ENCODE measurements at places on chromosomes 16 and 17.

GRCh38 chr17:65557349-65558310 is 3.8 kb downstream of the AXIN2 start:
- no peak for DNase-seq

GRCh38 chr16:6888531-6888930 is 444.1 kb upstream of the RBFOX1 start:
- DNase-seq = no peak

- no peak for DNase-seq
These were observed 17.7 kb downstream of the GLP2R start for GRCh38 chr17:9843152-9844010.

GRCh38 chr17:12421077-12421476 is 244.6 kb upstream of the MYOCD start:
- no peak for DNase-seq

DNA sequence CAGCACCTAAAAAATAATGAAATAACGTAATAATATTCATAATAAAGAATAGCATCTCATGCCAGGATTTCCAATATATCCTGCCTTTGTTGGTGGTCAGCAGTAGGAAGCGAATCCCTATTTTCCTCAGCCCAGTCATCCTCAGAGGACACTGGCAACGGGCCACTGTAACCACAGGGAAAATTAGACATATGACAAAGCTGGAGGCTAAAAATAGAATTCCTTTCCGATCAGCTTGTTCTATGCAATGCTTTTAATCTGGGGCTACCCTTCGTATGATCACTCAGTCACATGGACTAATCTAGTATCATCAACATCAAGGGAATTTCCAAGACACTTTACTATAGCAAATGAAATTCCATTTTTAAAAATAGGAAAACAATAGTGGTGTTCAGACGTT is 246.9 kb upstream of the KCNJ16 start:
- peak; percentile 9 for DNase-seq

- DNase-seq = no peak
These were observed 219.0 kb downstream of the CPPED1 start for GRCh38 chr16:12584488-12585233.

- DNase-seq = peak; percentile 42
These were observed at the start of gene IL21R for GRCh38 chr16:27401768-27402568. Gene IL21R (plus strand): TSS chr16:27402174. CDS start chr16:27430072, 27,898 bp downstream.

- no peak for DNase-seq
These were observed 12.8 kb upstream of the SLC38A8 start for GRCh38 chr16:84055366-84055765.

DNA sequence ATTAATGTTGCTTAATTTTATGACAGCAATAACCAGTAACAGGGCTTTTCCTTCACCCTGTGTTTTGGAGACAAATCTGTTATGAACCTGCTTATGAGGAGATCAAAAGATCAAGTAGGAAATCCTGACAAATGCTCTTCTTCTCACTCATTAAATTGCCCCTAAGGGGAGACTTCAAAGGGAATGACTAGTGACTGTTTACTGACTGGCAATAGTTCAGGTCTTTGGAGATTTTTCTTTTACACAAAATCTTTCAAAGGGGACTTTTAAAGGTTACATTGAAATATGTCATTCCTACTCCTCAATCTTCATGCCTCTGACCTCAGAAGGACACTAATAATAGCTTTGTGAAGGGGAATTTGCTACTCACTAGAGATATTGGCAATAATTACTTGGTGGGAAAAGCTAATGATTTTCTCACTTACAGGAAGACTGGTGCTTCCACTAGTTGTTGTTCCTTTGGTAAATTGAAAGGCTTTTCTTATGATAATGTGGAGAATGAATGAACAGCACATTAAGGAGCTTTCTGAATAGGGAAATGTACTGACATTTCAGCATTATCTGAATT is 292.9 kb upstream of the CA10 start:
- DNase-seq = no peak

GRCh38 chr17:56548661-56549060 is 44.8 kb upstream of the NOG start:
- no peak for DNase-seq

DNA sequence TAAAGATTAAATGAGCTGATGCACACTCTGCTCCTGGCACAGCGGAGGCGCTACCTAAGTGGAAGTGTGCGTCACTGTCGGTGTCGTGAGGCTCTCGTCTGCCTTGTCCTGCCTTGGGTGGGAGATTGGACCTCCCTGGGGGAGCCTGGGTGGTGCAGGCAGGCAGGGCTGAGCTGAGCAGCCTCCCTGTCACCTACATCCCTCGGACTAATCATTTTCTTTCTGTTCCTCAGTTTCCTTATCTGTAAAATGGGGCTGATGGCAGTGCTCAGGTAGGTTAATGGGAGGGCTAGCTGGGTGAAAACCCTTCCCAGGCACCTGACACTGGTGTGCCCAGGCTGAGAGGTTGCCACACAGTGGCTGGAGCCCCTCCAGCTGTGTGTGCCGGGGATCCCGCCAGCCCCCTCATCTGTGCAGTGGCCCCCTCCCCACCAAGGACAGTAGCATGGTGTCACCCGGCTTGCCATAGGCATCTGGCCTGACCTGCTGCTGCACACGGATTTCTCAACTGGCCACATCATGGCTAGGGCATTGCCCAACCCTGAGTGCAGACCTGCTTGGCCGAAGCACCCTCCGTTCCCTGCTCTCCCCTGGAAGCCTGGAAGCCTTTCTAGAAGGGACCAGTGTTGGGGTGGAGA is 4.3 kb downstream of the ADCY7 start:
- no peak for DNase-seq

DNA sequence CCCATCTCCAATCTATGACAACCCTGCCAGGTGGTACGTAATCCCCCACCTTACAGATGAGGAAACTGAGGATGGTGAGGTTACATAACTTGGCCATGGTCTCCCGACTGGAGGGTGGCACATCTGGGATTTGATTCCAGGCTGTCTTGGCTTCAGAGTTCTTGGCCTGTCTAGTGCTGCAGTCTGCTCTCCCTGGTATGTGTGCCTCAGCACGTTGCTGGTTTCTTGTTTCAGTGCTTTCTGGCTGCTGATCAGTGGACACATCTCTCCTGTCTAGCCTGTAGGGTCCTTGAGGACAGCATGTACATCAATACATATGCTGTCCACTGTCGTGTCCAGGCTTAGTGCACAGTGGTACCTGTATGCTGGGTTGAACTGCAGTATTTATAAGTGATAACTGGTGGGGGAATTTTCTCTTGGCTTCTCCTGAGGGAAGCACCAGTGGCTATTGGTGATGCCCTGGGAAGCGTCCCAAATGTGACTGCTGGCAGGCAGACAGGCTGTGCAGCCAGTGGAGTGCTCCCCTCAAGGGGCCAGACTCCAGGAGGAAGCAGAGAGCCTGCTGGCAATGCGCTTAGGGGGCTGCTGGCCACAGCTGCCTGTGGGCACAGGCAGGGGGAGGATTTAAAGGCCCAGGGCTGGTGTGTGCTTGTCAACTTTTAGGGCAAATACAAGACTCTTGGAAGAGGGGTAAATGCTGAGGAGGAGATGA is 14.4 kb downstream of the CTRL start:
- DNase-seq = no peak

DNA sequence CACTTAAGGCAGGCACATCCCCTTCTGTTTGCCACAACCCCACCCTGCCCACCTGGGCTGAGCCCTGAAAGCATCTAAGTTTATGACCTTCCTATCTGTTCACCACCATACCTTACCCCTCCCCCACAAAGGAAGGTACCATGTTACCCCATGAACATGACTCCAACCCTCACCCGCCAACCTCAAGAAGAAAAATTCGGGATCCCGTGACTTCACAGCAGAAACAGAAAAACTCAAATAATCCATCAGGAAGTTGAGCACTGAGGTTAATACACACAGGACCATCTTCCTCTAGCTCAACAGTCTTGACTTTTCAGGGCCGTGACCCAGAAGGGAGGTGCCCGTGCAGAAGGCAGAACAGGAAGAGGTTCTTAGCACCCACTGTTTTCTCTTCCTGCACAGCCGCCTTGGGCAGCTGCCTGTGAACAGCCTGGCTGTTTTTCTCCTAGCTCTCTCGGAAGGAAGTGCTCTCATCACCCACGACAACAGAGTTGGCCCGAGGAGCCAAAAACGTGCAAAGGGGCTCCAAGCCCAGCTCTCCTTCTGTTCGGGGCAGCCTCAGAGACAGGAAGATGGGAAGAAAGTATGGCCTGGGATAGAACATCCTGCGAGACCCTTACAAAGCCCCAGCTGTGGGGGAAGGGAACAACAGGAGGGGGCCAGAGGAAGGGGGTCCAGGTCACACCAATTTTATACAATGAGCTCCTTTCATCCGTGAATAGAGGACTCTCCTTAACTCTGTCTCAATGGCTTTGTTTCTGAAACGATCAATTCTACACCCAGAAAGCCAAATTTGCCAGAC is 101.1 kb downstream of the XYLT1 start:
- no peak for DNase-seq

GRCh38 chr17:56708670-56709410 is 115.3 kb downstream of the NOG start:
- DNase-seq = no peak

GRCh38 chr17:3514873-3515272 is 39.1 kb downstream of the ASPA start:
- DNase-seq = no peak

GRCh38 chr16:4291699-4292098 is 18.9 kb upstream of the TFAP4 start:
- DNase-seq = no peak

DNA sequence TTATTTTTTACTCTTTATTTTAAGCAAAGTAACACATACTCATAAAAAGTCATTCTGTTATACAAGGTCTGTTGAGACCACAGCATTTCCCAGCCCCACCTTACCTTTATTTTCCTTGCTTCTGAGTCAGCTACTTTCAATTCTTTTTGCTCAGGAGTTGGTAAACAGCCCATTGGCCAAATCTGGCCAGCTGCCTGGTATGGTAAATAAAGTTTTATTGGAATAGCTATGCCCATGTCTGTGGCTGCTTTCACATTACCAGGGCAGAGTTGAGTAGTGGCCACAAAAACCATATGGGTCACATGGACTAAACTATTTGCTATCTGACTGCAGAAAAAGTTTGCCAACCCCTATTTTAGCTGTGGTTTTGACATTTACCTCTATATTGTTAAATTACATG is 3.4 kb upstream of the NSRP1 start:
- no peak for DNase-seq

- DNase-seq = peak; percentile 88
These were observed 86.3 kb downstream of the SPECC1 start for GRCh38 chr17:20095336-20096080.

- no peak for DNase-seq
These were observed 517.0 kb downstream of the KIF2B start for GRCh38 chr17:54339731-54340130.

DNA sequence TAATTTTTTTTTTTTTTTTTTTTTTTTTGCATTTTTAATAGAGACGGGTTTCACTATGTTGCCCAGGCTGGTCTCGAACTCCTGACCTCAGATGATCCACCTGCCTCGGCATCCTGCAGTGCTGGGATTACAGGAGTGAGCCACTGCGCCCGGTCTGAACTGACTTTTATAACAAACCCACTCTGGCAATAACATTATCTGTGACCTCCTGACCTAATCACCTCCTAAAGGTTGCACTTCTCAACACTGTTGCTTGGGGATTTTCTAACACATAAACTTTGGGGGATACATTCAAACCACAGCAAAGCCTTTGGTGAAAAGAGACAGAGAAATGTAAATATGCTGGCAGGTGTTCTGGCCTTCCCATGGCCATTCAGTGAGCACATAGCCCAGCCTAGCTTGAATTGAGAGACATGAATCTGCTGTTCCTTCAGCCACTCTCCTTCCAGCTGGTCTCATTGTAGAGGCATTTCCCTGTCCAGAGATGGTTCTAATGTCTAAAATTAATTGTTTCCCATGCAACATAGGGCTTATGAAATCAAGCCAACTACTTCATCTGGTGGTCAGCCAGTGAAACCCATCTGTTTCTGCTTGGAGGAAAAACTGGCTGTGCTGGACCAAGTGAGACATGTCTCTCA is 28.3 kb downstream of the LYRM1 start:
- no peak for DNase-seq

- DNase-seq = peak; percentile 48
These were observed 16.6 kb downstream of the CACNA1H start for GRCh38 chr16:1169285-1170075.

GRCh38 chr17:80917716-80918560 is 73.7 kb upstream of the CHMP6 start:
- no peak for DNase-seq

- DNase-seq = no peak
These were observed 223.3 kb upstream of the SALL1 start for GRCh38 chr16:51374346-51374745.

GRCh38 chr17:79650861-79651260 is 40.0 kb upstream of the RBFOX3 start:
- DNase-seq = no peak

Measured in eye (tissue), 1 donor.